Frontal cortex (tissue), 4 donors: ENCODE measurements at places on chromosomes 4 and X.
A peak's percentile ranks its signal among the peaks of the same experiment; 100 is the strongest.

DNA sequence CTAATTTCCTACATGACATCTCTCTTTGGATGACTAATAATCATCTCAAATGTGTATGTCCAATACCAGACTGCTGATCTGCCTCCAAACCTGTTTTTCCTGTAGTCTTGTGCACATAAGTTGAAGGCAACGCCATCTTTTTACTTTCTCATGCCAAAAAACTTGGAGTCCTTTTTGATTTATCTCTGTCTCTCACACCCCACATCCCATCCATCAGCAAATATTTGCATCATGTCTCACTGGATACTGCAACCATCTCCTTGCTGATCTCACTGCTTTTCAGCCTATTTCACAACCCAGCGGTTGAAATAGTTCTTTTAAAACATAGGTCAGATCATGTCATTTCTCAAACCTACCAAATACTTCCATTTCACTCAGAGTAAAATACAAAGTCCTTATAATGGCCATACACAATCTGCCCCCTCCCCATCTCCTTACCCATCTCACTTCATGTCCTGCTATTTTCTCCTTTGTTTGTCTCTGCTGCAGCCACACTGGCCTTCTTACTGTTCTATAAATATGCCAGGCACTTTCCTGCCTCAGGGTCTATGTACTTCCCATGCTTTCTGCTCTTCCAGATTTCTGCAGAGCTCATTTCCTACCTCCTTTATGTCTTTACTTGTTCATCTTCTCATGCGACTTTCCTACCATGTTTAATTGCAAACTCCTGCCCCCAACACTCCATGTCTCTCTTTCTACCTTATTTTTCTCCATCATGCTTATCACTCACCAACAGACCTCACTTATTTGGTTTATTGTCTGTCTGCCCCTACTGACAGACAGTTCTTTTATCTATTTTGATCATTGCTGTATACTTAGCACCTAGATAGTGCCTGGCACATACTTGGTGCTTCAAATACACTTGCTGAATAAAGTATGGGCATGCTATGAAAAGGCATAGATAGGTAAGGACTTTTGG lies 98.8 kb downstream of the ANXA3 start:
- DNase-seq, result no peak

DNA sequence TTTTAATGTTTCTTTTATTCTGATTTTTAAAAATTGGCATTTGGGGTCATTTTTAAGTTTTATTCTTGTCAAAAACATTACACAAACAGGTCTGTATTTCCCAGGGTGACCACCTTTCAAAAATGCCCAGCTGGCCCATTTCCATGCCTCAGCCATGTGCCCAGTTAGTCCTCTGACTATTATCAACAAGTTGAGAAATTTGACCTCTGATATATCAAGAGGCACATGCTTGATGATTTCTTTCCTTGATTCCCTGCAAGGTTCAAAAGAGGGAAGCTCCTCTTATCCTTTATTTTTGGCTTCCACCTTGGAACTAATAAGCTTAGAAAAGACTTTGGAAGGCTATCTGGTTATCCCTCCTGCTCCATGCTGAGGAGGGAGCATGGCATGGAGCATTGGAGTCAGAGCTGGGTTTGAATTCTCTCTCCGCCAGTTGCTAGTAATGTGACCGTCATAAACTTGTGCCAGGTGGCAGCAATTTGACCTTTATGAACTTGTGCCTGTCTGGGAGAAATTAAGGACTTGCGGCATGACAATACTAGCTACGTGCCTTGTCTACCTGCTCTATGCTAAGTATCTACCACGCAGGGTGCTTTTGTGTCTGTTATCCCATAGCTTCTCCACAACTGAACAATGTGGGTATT lies 122.4 kb upstream of the SLC4A4 start:
- DNase-seq, result no peak

- DNase-seq, result peak; percentile 12
Observed at GRCh38 chr4:37383579-37384229, 139.2 kb downstream of the NWD2 start.

- no peak for DNase-seq
Observed at GRCh38 chr4:21649391-21650090, 299.0 kb downstream of the KCNIP4 start.
